ENCODE measurements at places on chromosomes 13 and 19.

DNA sequence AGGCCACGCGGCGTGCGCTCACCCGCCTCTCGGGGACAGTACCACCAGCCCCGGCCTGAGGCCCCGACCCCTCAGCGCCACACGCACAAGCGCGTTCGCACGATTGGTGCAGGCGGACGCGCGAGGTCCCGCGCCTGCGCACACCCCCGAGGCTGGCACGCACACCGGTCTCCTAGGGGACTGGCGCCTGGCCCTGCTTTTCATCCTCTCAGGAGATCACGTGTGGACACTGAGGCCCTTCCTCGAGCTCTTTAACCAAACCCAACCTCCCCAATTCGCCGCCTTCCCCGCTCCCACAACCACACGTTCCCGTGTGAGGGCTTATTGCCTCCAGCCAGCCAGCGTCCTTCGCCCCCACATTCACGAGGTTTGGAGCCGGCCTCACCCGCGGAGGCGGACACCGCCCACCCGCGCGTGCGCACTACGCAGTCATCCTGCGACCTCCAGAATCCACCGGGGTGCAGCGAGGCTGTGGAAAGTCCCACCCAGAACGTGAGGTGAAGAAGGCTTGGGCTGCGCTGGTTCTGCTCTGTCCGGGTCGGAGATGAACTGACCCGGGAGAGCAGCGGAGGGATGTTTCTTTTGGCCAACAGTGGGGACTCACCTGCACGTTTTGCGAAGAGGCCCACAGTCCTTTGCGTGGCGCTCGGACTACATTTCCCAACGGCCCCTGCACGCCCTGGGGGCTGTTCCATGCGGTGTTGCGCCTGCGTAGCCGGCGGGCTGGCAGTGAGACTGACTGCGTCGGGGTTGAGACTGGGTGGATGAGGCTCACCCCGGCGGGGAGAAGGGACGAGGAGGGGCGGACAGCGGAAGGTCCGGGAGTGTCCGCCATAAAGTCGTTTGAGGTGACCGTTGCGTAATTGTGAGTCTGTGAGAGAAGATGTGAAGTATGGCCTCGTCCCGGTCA lies 539 bp upstream of the ZNF667 start:
- peak; percentile 96 for DNase-seq

DNA sequence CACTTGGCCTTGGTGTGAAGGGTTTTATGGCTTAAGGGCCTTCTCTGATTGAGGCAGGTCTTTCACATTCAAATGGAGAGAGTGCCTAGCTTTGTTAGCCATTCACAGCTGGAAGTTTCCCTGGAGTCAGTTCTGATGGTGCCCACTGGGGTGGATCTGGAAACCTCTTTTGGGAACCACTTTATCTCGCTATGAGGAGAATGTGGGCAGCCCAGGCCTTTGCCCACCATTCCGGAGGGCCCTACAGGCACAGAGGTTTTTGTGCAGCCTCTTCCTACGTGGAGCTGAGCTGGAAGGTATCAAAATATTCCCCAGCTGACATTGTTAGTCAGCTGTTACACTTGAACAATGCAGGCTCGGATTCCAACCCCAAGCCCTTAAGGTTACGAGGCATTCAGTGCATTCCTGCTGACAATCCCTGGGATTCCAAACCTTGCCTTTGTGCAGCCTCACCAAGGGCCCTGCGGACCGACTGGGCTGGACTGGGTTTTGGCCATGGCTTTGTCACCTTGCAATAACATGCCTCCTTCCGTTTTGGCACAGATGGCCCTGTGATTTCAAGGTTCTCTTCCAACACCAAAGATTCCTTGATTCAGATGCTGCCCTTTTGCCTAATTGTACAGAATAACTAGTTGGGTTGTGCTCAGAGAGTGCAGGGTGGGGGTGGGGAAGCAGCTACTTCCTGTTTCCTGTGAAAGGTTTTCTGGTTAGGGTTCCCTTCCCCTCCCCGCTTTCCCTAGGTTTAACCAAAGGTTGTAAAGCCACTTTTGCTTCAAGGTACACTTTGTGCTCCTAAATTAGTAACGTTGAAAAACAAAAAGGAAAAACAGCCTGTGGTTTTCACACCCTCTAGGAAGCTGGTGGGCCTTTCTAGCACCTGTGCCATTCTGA lies 27.0 kb downstream of the SAE1 start:
- peak; percentile 20 for DNase-seq

- peak; percentile 66 for DNase-seq
Measured at GRCh38 chr13:95207769-95208366, 93.4 kb downstream of the ABCC4 start.

DNA sequence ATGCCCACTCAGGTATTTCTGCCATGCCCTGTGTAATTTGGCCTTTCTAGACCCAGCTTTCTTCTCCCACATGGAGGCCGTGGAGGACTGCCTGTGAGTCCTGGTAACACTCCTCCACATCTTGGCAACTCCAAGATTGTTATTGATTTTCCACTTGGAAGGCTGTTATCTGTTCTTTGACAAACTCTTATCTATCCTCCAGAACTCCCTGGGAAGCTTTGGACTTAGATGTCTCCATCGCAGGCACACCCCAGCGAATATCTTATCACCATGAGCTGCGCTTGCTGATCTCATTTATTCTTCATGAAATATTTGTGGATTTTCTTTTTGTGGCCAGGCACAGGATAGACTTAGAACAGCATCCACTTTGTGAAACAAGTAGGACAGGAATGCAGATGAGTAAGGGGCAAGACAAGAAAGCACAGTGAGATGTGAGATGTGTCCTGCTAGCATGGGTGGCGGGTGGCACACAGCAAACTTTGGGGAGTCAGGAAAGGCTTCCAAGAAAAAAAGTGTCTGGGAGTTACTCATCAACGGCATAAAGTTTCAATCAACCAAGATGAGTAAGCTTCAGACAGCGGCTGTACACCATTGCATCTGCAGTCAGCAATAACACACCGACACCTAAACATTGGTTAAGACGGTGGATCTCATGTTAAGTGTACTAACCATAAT lies 84.5 kb upstream of the IRS2 start:
- no peak for DNase-seq

DNA sequence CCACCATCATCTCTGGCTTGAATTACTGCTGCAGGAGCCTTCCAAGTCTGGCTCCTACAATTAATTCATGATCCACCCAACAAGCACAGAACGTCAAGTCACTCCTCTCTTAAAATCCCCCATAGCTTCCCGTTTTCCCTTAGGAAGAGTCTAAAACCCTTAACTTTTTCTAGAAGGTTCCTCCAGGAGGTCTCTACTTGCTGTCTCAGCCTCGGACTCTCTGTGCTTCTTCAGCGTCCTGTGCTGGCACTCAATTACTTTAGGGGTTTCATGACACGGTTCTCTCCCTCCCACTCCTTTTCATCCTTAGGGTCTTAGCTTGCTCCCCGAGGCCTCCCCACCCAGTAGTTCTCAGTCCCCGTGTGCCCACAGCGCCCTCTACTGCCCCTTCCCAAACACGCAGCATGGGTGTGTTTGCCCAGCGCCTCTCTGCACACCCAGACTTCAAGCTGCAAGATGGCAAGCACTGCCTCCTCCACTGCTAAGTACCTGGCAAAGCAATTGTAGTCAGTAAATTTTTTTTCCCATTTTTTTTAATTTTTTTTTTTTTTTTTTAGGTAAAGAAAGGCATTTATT lies 25.8 kb upstream of the MAP3K10 start:
- peak; percentile 69 for DNase-seq

DNA sequence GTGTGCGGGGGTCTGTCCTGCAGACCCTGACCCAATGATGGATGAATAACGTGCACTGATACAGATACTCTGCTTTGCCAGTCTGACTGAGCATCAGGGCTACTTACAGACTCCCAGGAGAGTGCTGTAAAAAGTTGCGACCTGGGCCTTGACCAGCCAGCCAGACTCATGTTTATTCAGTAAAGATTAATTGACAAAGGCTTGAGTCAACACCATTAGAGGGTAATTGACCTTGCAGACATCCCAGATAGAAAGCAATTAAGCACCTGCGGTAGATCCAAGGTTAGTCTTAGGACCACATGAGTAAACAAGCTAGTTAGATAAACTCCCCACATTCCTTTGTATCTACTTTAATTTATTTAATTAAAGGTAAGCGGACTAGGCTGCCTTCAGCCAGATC lies 10.4 kb downstream of the NUDT19 start:
- no peak for DNase-seq

Measured in kidney (tissue), 22 donors.